ENCODE measurements at places on chromosomes 1 and 21.

- peak; percentile 58 for DNase-seq
Measured at GRCh38 chr1:39919545-39919944, 17.8 kb upstream of the MYCL start.

GRCh38 chr1:54342288-54342687 is 63.9 kb downstream of the SSBP3 start:
- no peak for DNase-seq

DNA sequence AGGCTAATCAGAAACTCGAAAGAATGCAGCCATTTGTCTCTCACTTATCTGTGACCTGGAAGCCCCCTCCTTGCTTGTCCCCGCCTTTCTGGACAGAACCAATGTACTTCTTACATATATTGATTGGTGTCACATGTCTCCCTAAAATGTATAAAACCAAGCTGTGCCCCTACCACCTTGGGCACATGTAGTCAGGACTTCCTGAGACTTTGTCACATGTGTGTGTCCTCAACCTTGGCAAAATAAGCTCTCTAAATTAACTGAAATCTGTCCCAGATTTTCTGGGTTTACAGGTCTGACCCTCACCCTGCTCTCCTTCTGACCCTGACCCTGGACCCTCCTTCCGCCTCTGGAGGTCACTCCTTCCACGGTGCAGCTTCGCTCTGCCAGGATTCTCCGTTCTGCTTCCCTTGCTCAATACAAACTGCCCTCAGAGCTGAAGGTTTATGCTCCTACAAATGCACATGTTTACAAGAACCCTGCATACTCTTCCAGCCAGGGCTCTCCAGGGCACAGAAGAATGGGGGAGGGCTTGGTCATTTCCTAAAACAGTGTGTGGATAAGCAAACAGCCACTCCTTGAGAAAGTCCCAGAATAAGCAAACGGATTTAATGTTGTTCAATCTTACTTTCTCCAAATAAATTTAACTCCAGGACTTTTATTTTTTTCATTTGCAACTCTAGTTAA is 160.5 kb downstream of the ACTL8 start:
- no peak for DNase-seq

- peak; percentile 70 for DNase-seq
Measured at GRCh38 chr1:41915786-41916571, 2.7 kb downstream of the HIVEP3 start.

DNA sequence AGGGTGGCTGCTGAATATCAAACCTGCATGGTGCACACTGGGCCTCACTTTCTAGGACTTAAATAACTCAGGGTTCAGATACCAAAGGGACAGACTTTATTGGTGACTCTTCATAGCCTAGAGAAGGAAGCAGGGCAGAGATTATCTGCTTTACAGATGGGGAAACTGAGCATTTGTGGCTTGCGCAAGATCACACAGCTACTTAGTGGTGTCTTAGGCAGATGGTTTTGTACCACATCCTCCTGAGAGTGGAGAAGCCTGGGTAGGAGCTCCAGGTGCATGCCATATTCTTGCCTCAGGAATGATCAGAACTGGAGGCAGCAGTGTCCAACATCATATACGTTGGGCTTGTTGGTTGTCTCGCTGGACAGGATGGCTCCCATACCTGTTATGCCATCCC is 6.8 kb upstream of the DPH2 start:
- DNase-seq, result no peak

DNA sequence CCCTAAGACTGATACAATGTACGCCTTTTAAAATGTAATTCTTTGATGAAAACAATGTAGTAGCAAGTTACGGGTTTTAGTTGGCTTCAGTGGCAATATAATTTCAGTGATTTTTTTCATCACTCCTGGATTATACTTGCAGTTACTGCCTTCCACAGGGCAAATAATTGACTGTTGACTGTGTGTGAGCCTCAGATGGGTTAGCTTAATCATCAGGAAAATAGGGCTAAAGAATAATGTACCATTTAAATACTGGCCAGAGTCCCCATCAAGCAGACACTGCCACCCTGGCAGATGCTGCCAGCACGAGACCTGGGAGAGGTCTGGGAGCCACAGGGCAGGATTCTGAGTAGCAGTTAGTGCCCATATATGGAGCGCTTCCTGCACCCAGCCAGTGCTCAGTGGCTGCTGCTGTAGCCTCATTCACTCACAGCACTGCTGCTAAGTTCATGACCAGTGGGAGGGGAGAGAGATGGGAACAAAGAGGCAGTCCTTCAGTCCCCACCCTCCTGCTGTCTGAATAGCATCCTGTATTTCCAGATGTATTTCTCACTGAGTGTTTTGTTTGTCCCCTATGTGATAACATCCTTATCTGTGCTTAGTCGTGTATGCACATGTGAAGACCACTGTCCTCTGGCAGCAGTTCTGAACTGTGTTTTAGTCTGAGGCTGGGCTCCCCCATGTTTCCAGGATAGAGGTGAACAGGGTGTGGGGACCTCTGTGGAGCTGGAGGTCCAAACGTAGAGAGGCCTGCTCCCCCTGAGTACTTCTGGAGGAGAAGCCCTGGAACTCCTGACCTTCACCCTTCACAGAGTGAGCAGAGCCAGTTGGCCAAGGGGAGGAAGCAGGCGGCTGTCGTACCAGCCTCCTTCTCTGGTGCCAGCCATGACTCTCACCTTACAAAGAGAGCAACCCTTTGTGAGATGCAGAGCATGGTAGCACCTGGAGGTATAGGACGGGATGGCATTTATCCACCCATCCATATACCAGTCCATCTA is 80.4 kb downstream of the ADARB1 start:
- DNase-seq, result peak; percentile 42

- no peak for DNase-seq
Measured at GRCh38 chr1:104029456-104029970, 279.8 kb downstream of the AMY1C start.

DNA sequence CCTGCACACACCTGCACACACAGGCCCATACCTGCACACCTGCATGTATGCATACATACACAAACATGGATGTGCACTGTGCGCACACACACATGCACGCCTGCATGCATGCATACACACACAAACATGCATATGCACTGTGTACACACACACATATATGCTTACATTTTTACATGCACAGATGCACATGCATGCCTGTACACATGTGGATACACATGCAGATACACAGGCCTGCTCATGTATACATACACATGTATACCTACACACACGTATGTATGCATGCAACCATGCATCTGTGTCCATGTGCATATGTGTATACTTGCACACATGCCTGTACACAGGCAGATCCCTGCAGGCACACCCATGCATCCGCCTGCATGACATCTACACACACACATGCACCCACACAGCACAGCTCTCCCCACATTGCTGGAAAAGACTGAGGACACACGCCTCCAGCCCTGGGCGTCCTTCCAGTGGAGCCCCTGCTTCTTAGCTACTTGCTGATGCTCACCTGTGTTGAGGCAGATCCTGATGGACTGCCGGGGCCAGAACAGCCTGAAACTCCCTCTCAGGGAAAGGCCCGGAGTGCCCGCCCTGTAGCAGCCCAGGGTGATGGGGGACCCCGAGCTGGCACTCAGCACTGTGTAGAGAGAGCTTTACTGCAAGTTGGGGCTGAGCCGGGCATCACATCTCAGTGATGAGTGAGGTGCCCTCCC is 28.6 kb downstream of the KRTAP10-1 start:
- DNase-seq, result no peak

GRCh38 chr1:66788231-66788939 is 12.7 kb downstream of the INSL5 start:
- no peak for DNase-seq

- no peak for DNase-seq
Measured at GRCh38 chr1:46096269-46097148, 35.9 kb downstream of the PIK3R3 start.

GRCh38 chr1:20154301-20154831 is 15.2 kb downstream of the PLA2G2F start:
- DNase-seq, result no peak

- no peak for DNase-seq
Measured at GRCh38 chr1:217059401-217059800, 336.2 kb upstream of the ESRRG start.

GRCh38 chr1:198837278-198838021 is 198.6 kb downstream of the PTPRC start:
- no peak for DNase-seq

GRCh38 chr21:14382486-14382834 is 486 bp downstream of the HSPA13 start:
- DNase-seq, result no peak

- DNase-seq, result no peak
Measured at GRCh38 chr1:117590273-117590925, 15.4 kb upstream of the TENT5C start.

GRCh38 chr1:82268826-82269225 is 468.1 kb downstream of the ADGRL2 start:
- no peak for DNase-seq
